Activated T-cell treated with anti-CD3 and anti-CD28 coated beads for 4 hours (primary cell): ENCODE measurements at places on chromosomes 11 and 22.
A peak's percentile ranks its signal among the peaks of the same experiment; 100 is the strongest.

DNA sequence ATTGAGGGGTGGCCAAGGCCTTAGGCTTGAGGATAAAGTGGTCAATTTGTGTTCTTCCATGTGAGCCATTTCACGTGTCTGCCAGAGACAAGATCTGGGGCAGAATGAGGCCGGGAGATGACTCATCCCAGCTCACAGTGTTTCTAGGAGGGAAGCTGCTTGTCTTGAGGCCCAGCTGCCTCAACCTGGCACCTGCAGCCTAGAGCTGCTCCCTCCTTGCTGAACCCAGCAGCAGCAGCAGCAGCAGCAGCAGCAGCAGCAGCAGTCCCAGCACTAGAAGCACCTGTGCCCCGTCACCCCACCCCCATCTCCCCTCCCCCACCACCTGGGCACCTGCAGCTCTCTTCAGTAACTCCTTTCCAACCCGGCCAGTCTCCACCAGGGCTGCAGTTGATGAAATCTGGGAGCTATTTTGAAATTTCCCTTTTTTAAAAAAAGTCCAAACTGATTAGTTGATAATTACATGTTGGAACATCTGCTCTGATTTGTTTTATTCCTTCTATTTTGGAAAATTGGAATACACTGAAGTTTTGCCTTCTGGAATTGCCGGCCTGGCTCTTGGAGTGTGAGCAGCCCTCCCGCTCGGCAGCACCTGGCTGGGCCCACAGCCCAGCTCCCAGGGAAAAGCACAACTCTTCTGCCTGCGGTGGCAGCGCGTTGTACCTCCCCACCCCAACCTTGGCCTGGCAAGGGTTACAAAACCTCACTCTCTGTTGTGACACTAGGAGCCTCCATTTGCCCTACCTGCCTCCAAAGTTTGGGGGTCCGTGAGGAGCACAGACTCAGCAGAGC, 143.5 kb downstream of the NXPE2 start:
- DNase-seq, result no peak

DNA sequence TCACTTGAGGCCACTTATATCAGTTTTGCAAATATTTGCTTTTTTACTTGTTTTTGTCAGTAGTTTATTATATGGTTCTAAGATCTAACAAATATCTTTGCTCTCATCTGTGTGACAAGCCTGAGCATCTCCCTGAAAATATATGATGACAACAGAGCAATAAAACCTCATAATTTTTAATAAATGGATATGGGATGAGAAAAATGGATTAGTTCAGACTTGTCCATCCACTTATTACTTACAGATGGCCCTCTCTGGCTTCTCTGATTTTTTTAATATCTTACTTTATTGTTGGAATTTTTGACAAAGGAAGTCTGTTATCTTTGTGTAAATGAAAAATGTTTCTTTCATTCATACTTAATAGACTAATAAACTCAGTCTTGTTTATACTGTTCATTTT, 491.4 kb upstream of the RAG2 start:
- DNase-seq, result no peak

GRCh38 chr22:30948930-30949342, 19.6 kb downstream of the MORC2 start:
- DNase-seq, result no peak

DNA sequence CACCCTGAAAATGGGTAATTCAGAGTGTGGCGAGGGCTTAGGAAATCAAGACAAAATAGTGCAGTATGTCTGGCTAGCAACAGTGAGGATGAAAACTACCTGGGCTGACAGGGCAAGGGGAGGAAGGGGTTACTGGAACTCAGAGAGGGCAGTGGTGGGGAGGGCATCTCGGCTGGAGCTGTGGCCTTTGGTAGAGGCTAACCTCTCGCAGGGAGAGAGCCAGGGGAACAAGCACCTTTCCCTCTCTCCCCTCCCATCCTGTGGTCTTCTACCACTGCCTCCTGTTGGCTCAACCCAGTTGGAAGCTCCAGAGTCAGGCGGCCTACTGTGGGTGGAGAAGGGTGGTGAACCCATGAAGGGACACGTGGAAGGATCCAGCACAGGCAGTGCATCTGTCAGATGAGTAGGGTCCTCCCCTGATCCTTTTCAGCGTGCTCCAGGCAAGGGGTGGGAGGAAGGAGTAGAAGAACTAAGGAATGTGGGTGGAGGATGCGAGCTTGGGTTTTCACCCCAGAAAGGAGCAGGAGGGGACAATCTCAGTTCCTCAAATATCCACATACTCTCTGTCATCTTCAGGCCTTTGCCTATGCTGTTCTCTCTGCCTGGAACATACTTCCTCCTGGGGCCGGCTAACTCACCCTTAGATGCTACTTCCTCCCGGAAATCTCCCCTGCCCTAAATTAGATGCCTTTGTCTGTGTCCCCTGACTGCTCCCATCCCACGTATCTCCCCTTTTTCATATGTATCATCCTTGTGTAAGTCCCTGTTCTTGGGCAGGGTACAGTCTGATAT, 6.2 kb upstream of the KCNE3 start:
- no peak for DNase-seq

GRCh38 chr11:9740202-9740883, 76.5 kb downstream of the SWAP70 start:
- DNase-seq, result no peak

DNA sequence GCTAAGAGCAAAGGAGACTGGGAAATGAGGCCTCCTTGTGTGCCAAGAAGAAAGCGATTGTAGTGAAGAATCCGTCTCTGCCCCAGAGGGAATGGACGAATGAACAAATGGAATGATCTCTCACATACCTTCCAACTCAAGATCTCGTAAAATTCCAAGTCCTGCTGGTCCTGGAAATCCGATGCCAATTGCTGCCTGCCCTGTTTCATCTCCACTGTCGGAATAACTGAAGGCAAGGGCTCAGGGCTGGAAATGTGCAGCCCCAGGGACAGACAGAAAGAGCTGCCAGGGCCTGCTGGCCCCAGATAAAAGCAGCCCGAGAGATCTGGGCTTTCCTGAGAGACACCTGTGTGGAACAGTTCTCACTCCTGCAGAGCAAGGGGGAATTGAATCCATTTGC, 120.9 kb downstream of the MN1 start:
- no peak for DNase-seq

DNA sequence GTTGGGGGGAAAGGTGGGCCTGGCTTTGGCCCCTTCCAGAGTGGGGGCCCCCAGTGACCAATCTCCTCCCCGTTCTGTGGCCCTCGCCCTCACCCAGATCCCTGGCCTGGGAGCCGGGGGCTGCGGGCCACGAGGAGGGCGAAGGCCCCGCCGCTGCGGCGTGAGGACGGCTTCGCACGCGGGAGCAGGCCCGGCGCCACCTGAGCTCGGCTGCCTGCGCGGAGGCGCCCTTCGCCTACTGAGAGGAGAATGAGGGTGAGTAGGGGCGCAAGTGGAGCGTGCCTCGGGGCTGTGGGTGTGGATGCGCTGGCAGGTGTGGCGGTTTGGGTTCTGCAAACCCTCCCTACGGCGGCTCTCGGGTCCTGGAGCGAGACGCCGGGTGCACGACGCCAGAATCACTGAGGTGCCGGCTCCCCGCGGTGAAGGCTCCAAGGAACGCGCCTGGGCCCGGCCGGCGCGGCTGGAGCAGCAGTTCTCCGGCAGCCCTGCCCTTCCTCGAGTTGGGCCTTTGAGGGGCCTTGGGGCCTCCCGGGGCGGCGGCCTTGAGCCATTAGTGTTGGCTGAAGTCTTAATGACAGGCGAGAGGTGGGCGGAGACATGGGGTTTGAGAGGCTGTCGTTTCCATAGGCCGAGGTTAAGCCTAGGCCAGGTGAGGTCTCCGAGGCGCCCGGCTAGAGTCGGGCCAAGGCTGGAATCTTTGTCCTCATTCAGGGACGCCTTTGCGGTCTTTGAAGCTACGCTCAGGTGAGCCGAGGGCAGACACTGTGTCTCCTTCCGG, 65.3 kb downstream of the CTTN start:
- no peak for DNase-seq

DNA sequence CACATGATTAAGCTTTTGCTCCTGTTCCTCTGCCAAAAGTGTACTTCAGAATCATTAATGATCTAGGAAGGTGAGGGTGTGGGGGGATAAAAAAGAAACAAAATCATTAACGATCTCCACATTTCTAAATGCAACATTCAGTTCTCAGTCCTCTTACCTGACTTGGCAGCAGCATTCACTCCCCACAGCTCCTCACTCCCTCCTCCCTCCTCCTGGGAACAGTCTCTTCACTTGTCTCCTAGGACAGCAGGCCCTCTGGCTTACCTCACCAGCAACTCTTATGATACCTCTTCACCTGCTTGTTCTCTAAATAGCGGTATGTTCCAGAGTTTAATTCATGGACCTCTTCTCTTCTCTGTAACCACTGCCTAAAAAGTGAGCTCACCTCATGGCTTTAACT, 56.5 kb upstream of the APOA1 start:
- no peak for DNase-seq

GRCh38 chr22:28882878-28883656, at the start of gene ZNRF3:
Gene ZNRF3 (plus strand): TSS chr22:28883572. CDS start chr22:28883767, 195 bp downstream.
- DNase-seq, result peak; percentile 93

DNA sequence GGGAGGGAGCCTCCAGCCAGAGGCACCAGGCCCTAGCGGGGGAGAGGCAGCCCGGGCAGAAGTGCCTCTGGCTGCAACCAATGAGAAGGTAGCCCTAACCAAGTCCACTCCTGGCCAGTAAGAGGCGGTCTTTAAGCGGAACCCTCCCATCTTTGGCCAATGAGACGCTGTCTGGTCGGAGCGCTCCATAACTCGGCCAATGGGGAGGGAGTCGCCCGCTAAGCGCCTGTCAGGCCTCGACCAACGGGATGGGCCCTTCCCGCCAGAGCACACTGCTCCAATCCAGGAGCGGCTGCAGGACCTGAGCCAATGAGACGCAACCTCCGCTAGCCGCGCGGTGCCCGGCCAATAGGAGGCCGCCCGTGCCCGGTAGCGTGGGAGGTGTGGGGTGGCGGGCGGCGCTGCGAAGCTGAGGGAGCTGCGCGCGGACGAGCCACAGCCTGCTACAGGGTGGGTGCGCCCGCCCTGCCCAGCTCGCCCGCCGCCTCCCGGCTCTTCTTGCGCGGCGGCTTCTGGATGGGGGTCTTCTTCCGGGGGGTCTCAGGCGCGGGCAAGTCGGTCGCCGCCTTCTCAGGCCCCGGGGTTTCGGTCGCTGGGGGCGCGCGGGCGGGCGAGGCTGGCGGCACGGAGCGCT, 12.6 kb downstream of the SCARF2 start:
- no peak for DNase-seq

- DNase-seq, result no peak
These were observed 395.3 kb downstream of the BRD1 start for GRCh38 chr22:49432211-49432896.

DNA sequence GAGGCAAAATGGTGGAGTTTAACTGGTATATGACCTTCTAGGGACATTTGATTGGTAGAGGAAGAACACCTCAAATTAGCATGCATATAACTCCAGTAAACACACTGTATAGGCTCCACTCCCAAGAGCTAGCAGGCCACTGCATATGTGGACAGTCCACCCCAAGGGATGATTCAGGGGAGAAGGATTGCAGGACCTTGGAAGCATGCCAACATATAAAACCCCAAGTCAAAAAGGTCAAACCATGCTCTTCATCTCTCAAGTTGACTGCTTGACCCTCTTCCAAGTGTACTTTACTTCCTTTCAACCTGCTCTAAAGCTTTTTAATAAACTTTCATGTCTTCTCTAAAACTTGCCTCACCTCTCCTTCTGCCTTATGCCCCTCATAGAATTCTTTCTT, 459.9 kb upstream of the CCDC179 start:
- DNase-seq, result no peak

- no peak for DNase-seq
These were observed 612.7 kb downstream of the BRD1 start for GRCh38 chr22:49214976-49215375.

DNA sequence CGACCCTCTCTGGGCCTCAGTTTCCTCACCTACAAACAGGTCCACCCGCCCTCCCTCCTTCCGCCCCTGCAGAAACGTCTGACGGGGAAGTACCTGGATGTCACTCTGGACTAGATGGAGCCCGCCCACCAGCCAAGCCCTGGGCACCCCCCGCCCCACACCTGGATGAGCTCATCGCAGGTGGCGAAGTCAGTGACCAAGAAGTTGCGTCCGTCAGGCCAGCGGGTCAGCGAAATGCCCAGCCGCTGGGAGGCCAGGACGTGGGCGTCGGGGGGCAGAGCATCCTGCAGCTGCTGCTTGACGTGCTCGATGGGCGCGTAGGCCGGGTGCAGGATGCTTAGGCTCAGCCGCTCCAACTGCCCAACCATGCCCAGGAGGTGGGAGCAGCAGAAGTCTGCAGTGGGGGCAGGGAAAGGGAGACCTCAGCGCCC, 897 bp downstream of the PNPLA5 start:
- DNase-seq, result no peak

GRCh38 chr22:49671331-49672013, 156.2 kb downstream of the BRD1 start:
- no peak for DNase-seq

- no peak for DNase-seq
These were observed 84.9 kb upstream of the NARS2 start for GRCh38 chr11:78659326-78660270.
